Glutamatergic neuron (in vitro differentiated cells): ENCODE measurements at places on chromosomes 5 and 9. TPM values are rescaled to one million over a fixed set of nuclear protein-coding genes. Genes with fewer than 3 reads are reported as not detected.

Gene NRARP
- total RNA-seq, result 15.2 TPM

Gene IL3
- not detected for total RNA-seq

Gene IRX1
- total RNA-seq, result 69.3 TPM

Gene ARID3C
- not detected for total RNA-seq

Gene GLT6D1
- total RNA-seq, result not detected

Gene STK32A
- 3.2 TPM for total RNA-seq

Gene PCDHGB6
- 59.8 TPM for total RNA-seq

Gene PAPPA
- 10.5 TPM for total RNA-seq

Gene DNLZ
- total RNA-seq, result 16.5 TPM

Gene TAF9
- total RNA-seq, result 79.0 TPM

Gene PCDH12
- 1.7 TPM for total RNA-seq

Gene TNC
- total RNA-seq, result 34.5 TPM
